ENCODE measurements at places on chromosomes 16 and 17.

- no peak for DNase-seq
Observed at GRCh38 chr17:49990921-49991320, 4.1 kb downstream of the DLX3 start.

DNA sequence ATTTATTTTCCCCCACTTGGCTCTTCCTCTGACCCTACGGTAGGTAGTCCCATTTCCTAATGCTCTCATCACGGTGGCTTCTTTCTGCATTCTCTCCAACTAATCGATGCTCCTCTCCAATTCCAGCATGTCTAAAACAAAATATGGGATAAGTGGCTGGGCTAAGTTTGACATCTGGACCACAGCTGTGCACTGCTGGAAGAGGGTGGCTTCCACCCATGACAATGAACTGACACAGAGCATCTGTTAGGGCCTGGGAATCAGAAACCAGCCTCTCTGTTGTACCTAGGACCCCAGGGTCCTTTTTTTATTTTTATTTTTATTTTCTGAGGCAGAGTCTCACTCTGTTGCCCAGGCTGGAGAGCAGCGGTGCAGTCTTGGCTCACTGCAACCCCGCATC, 29.0 kb upstream of the SLC39A11 start:
- DNase-seq = no peak

DNA sequence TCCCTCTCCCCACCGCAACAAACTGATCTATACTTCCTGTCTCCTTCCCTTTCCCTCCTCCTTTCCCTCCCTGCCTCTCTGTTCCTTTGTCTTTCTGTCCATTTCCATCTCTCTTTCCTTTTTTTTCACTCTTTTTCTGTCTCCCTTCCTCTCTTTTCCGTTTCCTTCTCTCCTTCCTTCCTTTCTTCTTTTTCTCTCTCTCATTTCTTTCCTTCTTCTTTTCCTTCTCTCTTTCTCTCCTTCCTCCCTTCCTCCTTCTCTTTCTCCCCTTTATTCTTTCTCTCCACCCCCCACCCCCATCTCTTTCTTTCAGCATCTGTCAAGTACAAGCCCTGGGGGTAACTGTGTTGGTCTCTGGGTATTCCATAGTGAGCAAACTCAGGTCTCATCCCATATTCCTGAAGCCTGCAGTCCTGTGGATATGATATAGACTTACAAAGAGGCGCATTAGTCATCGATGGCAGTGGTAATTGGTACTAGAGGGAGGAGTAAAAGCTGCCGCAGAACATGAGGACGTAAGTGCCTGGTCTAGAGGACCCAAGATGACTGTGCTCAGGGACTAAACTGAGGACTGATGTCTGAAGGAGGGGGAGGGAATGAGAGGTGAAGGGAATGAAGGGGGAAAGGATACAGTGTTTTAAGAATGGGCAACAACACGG, 50.4 kb downstream of the VAT1L start:
- no peak for DNase-seq

DNA sequence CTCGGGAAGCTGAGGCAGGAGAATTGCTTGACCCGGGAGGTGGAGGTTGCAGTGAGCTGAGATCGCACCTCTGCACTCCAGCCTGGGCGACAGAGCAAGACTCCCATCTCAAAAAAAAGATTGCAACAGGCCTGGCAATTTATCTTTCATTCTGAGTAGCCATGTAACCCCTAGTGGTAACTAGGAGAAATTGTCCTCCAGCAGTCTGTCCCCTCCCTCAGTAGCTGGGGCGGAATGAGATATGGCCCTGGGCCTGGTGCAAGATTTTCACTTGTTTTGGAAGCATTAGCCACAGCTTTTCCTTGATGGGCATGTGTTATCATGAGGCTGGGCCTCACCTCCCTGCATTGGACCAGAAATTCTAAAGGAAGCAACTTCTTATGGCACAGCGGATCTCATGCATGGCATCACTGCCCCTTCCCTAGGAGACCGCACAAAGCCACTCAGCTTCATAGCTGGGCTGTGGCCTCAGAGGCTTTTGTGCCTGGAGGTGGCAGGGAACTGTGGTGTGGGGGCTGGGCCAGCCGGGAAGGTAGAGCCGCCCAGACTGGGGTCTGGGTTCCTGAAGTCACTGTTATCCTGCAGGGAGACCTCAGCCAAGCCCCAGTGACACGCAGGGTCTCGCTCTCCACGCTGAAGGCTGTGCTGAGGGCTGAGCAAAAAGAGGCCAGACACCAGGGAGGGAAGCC, 13.4 kb downstream of the NATD1 start:
- DNase-seq = no peak

GRCh38 chr16:52914428-52914827, 138.3 kb downstream of the CHD9NB start:
- no peak for DNase-seq
